ENCODE measurements at places on chromosomes 16 and 17. TPM values are rescaled to one million over a fixed set of nuclear protein-coding genes. Genes with fewer than 3 reads are reported as not detected.

The OGFOD1 gene
- 30.8 TPM for total RNA-seq

The GAS2L2 gene
- total RNA-seq, result not detected

The ZNF174 gene
- total RNA-seq, result 7.5 TPM

The NAT9 gene
- 26.6 TPM for total RNA-seq

The ADAM11 gene
- total RNA-seq, result 0.23 TPM

The TP53TG3C gene
- total RNA-seq, result not detected

The TEKT1 gene
- total RNA-seq, result not detected

The BAIAP3 gene
- 1.1 TPM for total RNA-seq

The ZFHX3 gene
- total RNA-seq, result 13.6 TPM

The STXBP4 gene
- 6.8 TPM for total RNA-seq

The SSTR5 gene
- not detected for total RNA-seq

The TEDC2 gene
- 12.1 TPM for total RNA-seq

The CHST6 gene
- 0.34 TPM for total RNA-seq

The ITGAL gene
- total RNA-seq, result not detected

The SSH2 gene
- total RNA-seq, result 57.8 TPM

The ANKRD40CL gene
- not detected for total RNA-seq

The KRTAP2-3 gene
- total RNA-seq, result 1.8 TPM

The BIRC5 gene
- 16.1 TPM for total RNA-seq

The ACSM2B gene
- total RNA-seq, result not detected

The ABCC6 gene
- total RNA-seq, result 0.10 TPM

The TRIM65 gene
- 43.2 TPM for total RNA-seq

The PLEKHM1 gene
- 53.9 TPM for total RNA-seq

The NKD1 gene
- total RNA-seq, result under 0.01 TPM

The TBC1D3 gene
- not detected for total RNA-seq

The SYNGR3 gene
- 5.6 TPM for total RNA-seq

The PCGF2 gene
- 15.8 TPM for total RNA-seq

The ZFPM1 gene
- total RNA-seq, result 3.3 TPM

The TMEM132E gene
- not detected for total RNA-seq

The DNAAF8 gene
- 0.68 TPM for total RNA-seq

The TOP2A gene
- total RNA-seq, result 26.8 TPM

The AMDHD2 gene
- 71.3 TPM for total RNA-seq

The SNX20 gene
- total RNA-seq, result 0.73 TPM

The C16orf86 gene
- 4.9 TPM for total RNA-seq

The PRSS8 gene
- 1.5 TPM for total RNA-seq

The SPATA33 gene
- total RNA-seq, result 8.3 TPM

The NME1 gene
- total RNA-seq, result 150 TPM

The CACNG1 gene
- total RNA-seq, result not detected

The UNKL gene
- total RNA-seq, result 16.7 TPM

The ST6GALNAC1 gene
- total RNA-seq, result not detected

The CCDC40 gene
- 4.9 TPM for total RNA-seq

The CFAP97D1 gene
- total RNA-seq, result not detected
